ENCODE measurements at places on chromosomes 11 and 22.
A peak's percentile ranks its signal among the peaks of the same experiment; 100 is the strongest.

- DNase-seq: no peak
These were observed 196.1 kb downstream of the TRIM29 start for GRCh38 chr11:119941636-119942411.

DNA sequence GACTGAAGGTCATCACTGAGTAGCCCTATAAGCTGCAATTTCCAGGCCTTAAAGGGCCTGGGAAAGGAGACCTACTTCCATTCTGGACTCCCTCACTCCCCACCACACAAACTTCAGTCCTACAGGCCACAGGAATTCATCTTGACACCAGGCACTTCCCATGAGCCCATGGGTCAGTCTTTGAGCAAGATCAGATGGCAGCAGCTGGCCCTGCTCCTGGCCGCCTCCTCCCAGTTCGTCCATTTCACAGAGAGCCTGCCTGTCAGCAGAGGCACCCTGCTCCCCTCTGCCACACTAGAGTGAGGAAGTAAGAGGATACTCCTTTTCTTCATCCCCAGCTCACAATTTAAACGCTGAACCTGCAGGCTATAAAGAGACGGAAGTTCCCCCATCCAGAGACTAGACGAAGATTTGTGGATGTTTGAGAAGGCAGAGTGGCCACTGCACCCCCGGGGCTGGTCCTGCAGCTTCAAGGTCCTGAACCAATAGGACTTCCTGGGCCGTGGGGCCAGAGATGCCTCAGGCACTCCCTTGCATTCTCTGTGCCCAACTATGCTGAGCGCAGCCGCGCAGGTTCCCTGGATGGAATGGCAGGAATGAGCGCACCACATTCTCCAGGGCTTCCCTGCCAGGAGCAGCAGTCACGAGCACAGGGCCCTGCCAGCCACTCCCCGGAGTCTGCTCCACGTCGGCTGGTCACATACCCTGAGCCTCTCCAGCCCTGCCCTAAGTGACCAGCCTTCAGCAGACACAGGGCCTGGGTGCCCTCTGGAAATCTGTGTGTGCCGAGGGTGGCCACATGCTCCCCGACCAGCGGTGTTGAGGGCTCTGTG, 33.5 kb upstream of the BID start:
- DNase-seq: no peak

- no peak for DNase-seq
These were observed 18.5 kb downstream of the TRIM5 start for GRCh38 chr11:5666402-5666793.

DNA sequence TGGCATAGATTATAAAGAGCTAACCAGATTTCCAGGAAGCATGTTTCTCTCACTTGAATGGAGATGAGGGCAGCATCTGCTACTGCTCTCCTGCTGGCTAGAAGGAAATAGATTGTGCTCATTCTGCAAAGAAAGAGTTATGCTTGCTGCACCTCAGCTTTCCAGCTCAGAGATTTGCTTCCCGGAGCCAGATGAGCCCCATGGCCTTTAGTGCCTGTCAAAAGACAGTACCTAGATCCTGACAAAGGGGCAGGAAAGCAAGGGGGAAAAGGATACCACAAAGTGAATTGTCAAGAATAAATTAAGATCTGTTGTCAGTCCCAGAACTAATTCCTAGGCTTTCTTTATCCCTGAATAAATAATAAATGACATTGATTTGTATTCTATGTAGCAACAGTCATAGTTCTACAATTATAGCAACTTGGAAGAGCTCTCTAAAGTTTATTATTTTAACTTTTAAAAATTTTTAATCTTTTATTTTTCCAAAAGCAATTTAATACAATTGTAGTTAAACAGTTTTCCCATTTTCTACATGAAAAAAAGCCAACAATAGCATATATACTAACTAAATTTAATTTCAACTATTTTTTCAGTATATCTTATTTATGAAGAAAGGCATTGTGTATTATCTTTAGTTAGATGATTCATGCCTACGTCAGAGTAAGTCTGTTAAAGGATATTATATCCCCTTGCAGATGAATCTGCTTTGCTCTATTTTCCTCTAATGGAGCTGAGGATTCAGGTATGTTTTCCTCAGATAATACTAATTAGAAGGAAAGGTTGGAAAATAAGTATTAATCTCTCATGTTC, 306.1 kb upstream of the DDI1 start:
- no peak for DNase-seq

- no peak for DNase-seq
These were observed 4.2 kb upstream of the RASGRP2 start for GRCh38 chr11:64747961-64748665.

GRCh38 chr11:20127671-20128527, 32.4 kb downstream of the DBX1 start:
- peak; percentile 52 for DNase-seq

DNA sequence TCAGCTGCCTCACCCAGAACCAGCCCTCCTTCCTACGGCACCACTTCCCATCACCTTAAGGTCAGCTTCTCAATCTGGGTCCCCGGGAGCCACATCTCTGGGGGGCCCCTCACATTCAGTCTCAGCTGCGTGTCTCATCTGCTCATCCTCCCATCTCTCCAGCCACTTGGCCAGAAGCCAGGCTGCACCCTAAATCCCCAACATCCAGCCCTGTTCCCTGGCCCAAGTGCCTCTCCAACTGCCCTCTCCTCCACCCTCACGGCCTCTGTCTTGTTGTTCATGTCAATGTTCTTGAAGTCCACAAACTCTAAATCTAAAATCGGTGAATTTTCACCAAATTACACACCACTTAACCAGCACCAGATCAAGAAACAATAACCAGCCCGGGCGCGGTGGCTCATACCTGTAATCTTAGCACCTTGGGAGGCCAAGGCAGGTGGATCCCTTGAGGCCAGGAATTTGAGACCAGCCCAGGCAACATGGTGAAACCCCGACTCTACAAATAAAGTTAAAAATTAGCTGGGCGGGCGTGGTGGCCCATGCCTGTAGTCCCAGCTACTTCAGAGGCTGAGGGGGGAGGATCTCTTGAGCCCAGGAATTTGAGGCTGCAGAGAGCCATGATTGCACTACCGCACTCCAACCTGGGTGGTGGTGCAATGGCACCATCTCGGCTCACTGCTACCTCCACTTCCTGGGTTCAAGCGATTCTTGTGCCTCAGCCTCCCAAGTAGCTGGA, 33.7 kb downstream of the A4GALT start:
- DNase-seq: no peak

DNA sequence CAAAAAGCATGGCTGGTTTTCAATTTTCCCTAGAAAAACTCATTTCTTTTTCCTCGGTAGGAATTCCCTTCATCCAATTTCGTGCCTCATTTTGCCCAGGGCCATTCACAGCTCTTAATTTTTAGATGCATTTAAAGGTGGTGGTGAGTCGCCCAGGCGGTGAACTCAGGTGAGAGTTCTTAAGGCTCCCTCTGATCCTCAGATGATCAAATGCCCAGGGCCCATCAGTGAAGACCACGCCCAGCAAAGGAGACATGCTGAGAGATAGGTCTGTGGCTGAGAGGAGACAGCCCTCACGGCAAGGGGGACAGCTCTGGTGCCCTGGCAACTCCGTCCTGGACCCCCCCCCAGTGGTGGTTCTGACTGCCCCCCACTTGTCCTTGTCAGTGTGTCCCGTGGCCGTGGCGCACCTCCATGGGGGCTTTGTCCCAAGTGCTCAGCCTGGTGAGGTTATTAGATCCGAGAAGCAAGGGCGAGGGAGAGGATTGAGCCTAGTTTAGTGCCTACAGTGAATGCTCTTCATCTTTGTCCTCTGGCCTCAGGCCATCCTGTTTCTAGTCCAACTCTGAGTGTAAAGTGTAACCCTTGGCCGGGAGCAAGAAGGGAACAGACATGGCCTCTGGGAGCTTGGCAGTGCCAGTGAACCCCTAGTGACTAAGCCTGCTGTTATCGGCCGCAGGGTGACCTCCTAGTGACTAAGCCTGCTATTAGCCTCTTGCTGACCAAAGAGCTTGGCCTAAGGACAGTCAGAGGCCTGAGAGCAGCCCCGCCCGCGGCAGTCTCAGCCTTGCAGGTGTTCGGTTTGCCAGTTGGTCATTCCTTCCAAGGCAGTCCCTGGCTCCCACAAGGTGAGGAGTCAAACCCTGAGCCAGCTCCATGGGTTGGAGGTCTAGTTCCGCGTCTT, 83.5 kb downstream of the CTTN start:
- no peak for DNase-seq

DNA sequence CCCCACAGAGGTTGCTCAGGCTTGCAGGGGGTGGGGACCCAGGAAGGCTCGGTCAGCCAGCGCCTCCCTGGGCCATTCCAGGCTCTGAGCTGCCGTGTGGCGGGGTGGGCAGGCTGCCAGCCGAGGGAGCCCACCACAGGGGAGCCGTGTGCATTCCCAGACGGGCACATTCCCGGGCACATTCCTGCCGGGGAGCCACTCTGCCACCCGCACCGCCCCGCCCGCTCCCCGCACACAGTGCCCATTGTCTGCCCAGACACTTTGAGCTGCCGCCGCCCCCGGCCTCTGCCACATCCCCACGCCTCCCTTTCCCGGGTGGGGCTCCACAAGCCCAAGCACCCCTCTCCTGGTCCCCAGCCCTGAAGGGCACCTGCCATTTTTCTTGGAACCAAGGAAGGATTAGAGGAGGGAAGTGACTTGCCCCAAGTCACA, 27.4 kb downstream of the RPL3 start:
- DNase-seq: no peak

DNA sequence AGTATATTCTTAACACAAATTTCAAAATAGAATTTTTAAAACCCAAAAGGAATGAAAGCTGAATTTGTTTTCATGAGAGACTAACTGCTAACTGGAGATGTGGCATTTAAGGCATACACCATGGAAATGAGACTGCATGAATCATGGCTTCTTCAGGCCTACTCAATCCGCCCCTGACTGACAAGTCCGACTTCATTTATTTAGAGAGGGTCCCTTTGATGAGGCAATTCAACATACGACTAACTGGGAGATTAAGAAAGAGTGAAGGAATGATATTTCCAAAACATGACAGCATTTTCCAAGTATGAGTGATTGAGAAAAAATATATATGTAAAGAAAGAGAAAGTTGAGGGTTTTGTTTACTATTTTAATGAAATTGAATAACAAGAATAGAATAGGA, 720.1 kb downstream of the DLG2 start:
- DNase-seq: no peak

DNA sequence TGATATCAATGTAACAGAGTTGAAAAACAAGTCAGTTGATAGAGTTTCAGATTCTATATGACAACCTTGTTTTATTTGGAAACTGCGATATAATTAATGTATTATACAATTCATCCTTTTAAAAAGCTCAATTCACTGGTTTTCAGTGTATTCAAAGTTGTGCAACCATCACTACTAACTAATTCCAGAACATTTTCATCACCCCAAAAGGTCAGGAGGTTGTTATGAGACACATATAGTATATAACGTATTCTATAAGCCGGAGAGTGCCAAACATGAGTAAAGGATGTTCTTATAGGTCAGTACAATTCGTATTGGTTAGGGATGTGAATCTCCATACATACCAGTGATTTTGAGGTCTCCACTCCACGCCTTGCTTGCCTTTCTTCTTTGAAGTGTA, 40.1 kb upstream of the UCP3 start:
- DNase-seq: no peak

GRCh38 chr11:9656864-9657263, 7.0 kb upstream of the SWAP70 start:
- DNase-seq: no peak

DNA sequence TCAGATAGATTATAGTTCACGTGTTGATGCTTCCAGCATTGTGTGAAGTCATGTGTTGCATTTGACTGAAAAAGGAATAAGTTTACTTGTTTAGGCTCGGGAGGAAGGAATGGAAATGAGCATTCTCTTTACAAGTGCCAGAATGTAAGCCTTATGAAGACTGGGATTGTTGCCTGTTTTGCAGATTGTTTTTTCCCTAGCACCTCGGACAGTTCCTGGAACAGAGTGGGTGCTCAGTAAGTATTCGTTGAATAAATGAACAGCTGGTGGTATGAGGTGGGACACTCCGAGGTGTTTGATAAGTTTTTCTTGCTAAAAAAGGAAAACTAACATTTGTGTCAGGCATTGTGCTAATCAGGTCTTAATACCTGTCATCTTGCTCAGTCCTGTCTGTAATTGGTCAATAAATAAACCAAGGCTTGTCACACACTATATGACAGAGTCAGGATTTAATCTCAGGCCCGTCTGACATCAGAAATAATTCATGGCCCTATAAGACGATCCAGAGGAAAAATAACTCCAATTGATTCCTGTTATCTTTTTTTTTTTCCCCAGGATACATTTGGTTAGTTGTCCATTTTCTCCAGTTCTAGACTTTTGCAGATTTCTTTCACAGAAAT, 304.7 kb downstream of the NELL1 start:
- DNase-seq: peak; percentile 2

DNA sequence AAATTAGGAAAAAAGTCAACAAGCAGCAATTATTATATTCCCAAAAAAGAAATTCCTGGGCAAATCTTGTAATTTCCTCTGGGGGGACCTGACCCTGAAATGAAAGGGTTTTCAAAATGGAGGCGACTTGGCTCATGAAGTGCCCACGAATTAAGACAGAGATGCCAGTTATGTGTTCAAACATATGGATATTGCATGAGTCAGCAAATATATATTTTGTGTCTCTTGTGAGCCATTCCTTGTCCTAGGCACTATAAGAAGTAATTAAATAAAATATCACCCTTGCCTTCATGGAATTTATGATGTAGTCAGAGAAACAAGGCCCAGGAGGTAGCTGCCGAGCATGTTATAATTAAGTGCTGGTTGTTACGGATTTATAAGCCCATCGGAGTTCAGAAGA, 68.6 kb downstream of the BARX2 start:
- no peak for DNase-seq

- no peak for DNase-seq
These were observed 6.5 kb upstream of the CERK start for GRCh38 chr22:46744581-46744980.

All from left renal cortex interstitium (tissue), 4 donors.